ENCODE measurements at places on chromosomes 6 and 20.

DNA sequence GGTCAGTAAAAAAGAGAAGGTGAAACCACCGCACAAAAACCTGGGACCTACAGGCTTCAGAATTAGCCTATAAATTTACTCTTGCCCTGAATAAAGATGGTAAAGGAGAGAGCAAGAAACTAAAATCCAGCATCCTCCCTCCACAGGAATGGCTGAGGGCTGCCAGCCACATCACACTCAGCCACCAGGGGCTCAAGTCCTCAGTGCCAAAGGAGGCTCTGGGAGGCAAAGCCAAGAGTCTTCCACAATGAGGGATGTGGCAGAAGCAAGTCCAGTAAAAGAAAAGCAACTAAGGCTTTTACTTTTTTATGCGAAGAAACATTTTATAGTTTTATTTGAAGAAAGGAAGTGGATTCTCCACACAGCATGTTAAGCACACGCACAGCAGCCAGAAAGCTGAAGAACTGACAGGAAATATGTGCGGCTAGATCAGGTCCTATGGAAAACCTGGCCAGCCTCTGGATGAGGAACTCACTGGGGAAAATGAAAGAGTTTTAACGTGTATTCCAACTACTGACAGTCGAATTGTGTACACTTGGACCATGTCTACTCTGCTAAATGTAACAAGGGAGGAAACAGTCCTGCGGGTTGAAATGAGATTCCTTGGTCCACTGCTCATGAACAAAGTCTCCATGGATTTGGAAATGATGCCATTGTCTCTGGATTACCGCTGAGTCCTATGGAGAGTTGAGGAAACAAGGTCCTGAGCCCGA is 219.4 kb upstream of the SSTR4 start:
- no peak for DNase-seq

- no peak for DNase-seq
These were observed 129.5 kb downstream of the FOXC1 start for GRCh38 chr6:1739220-1739619.

DNA sequence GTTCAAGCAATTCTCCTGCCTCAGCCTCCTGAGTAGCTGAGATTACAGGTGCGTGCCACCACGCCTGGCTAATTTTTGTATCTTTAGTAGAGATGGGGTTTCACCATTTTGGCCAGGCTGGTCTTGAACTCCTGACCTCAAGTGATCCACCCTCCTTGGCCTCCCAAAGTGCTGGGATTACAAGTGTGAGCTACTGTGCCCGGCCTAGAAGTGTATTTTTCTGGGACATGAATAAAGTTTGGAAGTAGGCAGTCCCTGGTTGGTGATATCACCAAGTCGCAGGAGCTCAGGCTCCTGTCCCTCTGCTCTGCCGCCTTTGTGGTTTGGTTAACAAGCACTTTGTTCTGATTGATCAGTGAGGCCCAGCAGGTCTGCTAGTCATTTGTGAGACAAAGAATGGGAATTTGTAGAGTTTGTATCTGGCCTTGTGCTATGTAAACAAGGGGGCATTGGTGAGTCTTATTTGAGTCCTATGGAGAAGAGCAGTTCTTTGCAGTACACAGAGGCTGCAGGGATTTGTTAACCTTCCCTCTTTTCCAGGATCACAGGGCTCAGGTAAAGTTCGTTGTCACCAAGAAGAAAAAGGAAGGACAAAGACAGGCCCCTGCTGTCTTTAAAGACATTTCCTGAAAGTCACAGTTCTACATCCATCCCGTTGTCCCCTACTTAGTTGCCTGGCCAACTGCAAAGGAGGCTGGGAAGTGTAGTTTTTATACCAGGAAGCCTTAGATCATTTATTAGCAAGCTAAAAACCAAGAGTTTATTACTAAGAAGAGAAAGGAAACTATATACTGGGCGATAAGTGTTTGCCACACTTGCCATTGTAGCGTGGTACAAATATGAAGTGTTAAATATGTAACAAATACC is 13.1 kb downstream of the MTHFD1L start:
- no peak for DNase-seq

DNA sequence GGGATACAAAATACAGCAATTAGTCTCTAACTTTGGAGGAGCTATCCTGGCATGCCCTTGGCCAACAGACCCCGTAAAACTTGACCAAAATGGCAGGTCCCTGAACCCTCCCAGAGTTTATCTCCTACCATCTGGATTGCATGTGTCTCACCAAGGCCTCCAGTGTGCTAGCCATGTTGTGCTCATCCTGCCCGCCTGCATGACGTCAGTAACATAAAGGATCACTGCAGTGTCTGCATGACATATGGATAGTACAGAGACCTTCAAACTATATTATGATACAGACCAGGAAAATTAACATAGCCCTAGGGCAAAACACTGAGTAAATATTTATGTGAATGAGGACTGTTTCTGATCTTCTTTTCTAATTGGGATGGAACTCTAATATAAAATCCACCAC is 25.3 kb downstream of the CPXM1 start:
- DNase-seq, result no peak

DNA sequence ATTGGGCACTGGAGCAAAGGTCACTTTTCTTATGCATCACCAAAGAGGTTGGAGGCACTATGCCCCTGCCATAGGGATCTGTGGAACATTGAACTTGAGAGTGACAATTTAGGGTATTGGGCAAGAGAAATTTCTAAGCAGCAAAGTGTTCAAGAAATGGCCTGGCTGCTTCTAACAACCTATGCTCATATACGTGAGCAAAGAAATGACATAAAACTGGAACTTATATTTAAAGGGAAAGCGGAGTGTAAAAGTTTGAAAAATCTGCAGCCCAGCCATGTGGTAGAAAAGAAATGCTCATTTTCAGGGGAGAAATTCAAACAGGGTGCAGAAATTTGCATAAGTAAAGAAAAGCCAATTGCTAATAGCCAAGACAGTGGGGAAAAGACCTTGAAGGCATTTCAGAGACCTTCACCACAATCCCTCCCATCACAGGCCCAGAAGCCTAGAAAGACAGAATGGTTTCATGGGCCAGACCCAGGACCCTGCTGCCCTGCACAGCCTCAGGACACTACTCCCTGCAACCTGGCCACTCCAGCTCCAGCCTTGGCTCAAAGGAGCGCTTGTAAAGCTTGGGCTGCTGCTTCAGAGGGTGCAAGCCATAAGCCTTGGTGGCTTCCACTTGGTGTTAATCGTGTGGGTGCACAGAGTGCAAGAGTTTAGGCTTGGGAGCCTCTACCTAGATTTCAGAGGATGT is 24.4 kb downstream of the NCR2 start:
- no peak for DNase-seq

- DNase-seq, result no peak
These were observed 405.9 kb upstream of the BTBD3 start for GRCh38 chr20:11511821-11512220.

DNA sequence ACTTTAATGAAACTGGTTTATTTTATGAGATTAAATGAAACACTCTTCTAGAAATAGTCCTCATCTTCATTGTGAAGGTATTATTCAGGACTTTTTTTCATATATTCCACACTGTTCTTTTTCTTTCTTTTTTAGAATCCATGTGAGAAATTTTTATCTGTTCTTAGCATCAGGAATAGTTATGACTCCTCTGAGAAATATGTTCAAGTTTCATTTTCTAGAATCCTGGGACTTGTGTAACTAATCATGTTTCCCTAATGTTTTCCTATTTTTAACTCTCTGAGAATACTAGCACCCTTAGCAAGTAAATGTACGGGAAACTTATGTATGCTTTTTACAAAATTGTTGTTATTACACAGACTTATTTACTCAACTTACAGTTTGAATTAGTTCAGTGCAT is 407.8 kb downstream of the CBLN4 start:
- DNase-seq, result no peak

- no peak for DNase-seq
These were observed 154.7 kb upstream of the SGK1 start for GRCh38 chr6:134472661-134473060.

GRCh38 chr6:170150590-170150945 is 140.3 kb downstream of the DLL1 start:
- no peak for DNase-seq

- DNase-seq, result peak; percentile 26
These were observed at the start of gene CPXM1 for GRCh38 chr20:2800521-2801285. TSS of gene CPXM1 (minus strand) at chr20:2800627. CDS start at chr20:2800572, 55 bp downstream.

DNA sequence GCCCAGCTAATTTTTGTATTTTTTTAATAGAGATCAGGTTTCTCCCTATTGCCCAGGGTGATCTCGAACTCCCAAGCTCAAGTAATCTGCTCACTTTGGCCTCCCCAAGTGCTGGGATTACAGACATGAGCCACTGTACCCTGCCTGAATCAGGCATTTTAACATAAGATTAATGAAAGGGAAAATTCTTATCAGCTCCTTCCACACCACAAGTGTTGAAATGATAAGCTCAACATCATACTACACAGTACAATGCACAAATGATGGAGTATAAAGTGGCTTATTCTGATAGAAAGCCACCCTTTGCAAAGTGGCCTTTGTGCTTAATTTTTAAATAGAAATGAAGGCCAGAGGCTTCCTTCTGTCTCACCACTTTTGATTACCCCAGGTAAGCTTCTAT is 71.3 kb upstream of the MCHR2 start:
- no peak for DNase-seq

- DNase-seq, result no peak
These were observed 90.1 kb downstream of the PXDC1 start for GRCh38 chr6:3661390-3661789.

GRCh38 chr6:28757429-28758045 is 166.2 kb downstream of the TRIM27 start:
- DNase-seq, result no peak

DNA sequence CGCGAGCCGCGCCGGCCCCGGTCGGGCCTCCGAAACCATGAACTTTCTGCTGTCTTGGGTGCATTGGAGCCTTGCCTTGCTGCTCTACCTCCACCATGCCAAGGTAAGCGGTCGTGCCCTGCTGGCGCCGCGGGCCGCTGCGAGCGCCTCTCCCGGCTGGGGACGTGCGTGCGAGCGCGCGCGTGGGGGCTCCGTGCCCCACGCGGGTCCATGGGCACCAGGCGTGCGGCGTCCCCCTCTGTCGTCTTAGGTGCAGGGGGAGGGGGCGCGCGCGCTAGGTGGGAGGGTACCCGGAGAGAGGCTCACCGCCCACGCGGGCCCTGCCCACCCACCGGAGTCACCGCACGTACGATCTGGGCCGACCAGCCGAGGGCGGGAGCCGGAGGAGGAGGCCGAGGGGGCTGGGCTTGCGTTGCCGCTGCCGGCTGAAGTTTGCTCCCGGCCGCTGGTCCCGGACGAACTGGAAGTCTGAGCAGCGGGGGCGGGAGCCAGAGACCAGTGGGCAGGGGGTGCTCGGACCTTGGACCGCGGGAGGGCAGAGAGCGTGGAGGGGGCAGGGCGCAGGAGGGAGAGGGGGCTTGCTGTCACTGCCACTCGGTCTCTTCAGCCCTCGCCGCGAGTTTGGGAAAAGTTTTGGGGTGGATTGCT is 1.3 kb downstream of the VEGFA start:
- DNase-seq, result peak; percentile 67

- no peak for DNase-seq
These were observed 53.2 kb downstream of the FAM8A1 start for GRCh38 chr6:17653198-17653882.

- no peak for DNase-seq
These were observed 864.2 kb downstream of the KIF16B start for GRCh38 chr20:15708984-15709598.

- no peak for DNase-seq
These were observed 178.3 kb downstream of the ZDHHC14 start for GRCh38 chr6:157559201-157559756.

DNA sequence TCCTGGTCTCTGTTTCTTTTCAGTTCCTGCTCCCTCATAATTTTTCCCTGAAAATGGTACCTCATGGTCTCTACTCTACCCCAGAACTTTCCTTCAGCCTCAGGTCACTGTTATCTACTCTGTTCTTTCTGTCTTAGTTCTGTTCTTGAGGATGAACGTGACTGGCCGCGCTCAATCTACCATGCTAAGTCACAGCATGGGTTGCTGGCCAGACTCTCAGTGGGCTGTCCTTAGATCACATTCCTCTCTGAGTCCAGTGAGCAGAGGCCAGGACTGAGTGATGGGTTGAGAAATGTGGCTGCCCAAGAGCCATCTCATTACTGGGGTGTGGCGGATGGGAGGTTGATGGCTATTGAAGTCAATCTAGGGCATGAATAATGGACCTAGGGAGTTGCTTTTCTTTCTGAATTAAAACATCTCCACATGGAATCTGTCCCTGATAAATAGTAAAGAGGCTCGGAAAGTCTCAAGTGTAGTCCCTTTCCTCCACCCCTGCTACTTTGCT is 164.0 kb upstream of the DTNBP1 start:
- no peak for DNase-seq

DNA sequence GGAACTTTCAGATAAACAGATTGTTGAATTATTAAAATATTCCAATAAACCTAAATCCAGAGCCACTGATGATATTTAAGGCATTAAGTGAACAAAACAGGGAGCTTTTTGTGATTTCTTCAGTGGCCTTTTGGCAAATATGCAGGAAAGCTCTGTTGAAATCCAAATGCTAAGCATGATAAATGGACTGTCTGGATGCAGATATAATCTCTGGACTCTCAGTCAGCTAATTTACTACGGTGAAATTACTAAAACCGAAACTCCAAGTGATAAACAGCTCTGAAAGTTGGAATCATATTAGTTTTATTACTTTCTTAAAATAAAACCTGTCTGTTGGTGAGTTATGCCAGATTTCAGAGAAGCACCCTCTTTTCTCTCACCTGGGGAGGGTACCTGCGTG is 120.3 kb downstream of the IMPG1 start:
- DNase-seq, result no peak

DNA sequence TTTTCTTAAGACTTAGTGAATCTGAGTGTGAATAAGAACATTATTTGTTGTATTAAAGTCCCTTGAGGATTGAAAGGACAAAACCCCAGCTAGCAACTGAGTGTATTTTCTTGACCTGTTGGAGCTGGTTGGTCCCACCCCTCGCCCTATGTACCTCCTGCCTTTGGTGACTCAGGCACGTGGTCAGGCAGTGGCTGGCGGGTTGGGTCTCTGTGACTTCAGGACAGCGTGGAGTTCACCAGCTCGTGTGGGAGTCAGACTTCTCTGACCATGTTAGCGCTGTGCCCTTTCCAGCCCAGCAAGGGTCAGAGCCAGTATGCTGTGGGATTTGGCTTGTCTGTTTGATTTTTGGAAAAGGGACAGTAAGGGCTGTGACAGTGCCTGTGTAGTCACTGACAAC is 93.7 kb downstream of the SSR1 start:
- DNase-seq, result no peak

- DNase-seq, result peak; percentile 65
These were observed 61.2 kb upstream of the SUPT3H start for GRCh38 chr6:45438849-45439406.

GRCh38 chr6:3797231-3798054 is 45.9 kb upstream of the PXDC1 start:
- peak; percentile 83 for DNase-seq

DNA sequence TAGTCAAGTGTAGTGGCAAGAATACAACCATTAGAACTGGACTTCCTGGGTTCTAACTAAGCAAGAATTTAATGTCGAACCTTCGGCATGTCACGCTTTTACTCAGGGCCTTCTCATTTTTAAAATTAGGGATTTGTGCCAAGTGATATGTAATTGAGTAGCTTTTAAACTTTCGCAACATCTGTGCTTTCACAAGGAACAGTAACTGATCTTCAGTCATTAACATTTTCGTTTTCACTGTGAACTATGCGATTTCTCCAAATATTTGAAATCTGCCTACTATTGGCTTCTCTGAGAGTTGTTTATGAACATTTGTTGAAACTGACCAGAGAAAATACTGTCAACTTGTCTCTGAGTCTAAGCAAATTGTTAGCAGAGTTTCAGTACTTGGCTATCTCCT is 27.6 kb downstream of the GRM1 start:
- no peak for DNase-seq

GRCh38 chr20:50855498-50856474 is 60.9 kb downstream of the BCAS4 start:
- no peak for DNase-seq

Data from endothelial cell of umbilical vein (primary cell).